NCI-H1436 treated with DMSO at 0.1 percent for 48 hours (cell line): ENCODE measurements at places on chromosomes 12 and 14.

- DNase-seq: no peak
Measured at GRCh38 chr12:54038871-54039414, 6.1 kb downstream of the HOXC5 start.

DNA sequence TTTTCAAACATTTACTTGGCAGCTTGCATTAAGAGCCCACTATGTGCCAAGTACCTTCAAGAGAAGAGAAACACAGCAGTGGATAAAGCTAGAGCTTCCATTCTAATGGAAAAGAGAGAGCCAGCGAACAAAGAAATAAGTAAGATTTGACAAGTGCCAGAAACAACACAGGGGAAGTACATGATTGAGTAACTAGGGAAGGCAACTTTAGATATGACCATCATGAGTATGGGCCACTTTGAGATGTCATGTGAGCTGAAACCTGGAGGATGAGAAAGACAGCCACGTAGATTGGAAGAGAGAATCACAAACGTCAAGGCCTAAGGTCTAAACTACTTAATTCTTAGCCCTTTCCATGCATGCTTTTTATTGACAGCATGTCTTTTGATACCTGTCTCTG lies 121.4 kb downstream of the ITPR2 start:
- DNase-seq: no peak

DNA sequence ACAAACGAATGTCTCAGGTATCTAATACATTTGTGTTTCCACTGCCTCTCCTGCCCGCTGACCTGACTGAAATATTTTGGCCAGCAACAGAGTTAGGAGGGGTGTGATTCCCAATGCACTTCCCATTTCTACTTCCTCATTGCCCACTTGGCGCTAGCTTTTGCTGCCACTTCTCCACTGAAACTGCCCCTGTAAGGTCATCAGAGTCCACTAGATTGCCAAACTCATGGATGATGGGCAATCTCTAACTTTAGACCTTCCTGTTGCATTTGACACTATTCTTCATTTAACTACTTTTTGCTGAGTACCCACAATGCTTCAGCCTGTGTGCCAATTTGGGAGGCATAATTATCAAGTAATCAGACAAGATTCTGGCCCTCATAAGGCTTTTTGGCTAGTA lies 40.8 kb downstream of the GPR65 start:
- DNase-seq: no peak

GRCh38 chr12:12521044-12521485 lies 41.6 kb downstream of the DUSP16 start:
- DNase-seq: no peak

GRCh38 chr12:43789941-43790340 lies 16.2 kb downstream of the TWF1 start:
- no peak for DNase-seq

DNA sequence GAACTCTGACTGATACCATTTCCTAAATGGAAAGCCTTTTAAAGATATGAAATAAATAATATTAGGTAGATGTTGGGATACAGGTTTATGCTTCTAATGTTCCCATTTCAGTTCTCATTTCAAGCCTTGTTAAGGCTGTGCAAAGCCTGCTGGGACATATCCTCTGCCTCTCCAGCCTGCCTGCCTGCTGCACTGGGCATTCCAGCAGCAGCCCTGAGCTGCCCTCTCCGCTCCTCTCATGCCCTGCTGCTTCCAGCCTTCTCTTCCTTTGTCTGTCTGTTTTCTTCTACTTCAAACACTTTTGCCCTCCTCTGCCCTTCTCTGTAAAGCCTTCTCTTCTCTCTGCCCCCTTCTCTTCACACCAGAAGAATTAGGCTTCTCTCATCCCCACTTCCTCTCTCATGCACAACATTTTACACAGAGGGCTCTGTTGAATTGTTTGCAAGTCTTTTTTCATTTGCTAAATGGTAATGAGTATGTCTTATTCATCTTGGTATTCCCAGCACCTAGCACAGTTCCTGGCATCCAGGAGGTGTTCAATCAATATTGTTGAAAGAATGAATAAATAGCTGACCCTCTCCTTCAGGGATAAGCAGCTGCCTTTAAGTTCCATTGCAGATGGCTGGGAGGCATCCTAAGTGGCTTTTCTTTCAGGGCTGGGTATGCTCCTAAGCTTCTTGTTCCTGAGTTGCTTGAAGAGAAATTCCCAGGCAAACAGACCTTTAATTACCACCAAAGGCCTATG lies 292.3 kb downstream of the TMEM117 start:
- no peak for DNase-seq

DNA sequence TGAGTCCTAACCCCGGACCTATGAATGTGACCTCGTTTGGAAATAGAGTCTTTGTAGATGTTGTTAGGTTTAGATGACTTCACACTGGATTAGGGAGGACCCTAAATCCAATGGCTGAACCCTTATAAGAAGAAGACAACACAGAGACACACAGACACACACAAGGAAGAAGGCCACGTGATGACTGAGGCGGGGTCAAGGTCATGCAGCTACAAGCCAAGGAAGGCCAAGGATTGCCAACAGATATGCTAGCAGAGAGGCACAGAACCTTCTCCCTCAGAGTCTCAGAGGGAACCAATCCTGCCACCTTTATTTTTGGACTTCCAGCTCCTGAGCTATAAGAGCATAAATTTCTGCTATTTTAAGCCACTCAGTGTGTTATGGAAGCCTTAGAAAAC lies 31.8 kb downstream of the LTBP2 start:
- no peak for DNase-seq

GRCh38 chr14:70188322-70188658 lies 461 bp downstream of the SLC8A3 start:
- no peak for DNase-seq

DNA sequence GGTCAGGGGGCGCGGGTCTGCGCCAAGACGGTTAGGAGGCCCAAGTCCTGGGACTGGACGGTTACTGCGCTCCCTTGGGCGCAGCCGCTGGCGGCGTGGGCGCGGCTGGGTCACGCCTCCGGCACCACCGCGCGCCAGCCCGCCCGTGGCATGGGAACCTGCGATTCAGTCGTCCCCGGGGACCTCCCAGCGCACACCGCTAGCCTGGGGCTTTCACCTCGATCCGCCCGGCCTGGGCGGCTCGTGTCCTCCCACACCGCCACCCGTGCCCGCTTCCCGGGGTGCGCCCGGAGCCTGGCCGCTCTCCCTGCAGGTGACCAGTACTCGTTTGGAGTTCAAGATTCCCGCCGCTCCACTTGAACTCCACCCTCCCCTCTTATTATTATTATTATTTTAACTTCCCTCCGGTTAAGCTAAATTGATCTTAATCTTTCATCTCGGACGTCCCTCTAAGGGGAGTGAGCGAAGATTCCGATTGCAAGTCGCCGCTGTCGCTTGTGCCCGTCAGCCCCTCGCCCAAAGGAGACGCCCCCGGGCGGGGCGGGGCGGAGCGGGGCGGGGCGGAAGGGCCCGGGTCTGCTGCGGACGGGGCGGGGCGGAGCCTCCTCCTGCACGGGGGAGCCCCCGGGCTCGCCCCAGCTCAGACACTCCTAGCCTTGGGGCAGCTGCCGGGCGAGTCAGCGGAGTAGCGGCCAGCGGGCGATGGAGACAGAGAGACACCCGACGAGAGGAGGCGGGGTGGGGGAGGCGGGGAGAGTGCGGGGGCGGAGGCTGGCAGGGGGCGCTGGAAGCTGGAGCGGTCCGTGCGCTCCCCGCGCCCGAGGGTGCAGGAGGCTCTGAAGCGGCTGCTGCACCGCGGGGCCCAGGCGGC lies at the start of gene KCNMB4:
TSS of gene KCNMB4 (plus strand) at position 643 of the 871 bp plus-strand sequence. CDS start 445 bp downstream, outside the sequence.
- peak; percentile 9 for DNase-seq

DNA sequence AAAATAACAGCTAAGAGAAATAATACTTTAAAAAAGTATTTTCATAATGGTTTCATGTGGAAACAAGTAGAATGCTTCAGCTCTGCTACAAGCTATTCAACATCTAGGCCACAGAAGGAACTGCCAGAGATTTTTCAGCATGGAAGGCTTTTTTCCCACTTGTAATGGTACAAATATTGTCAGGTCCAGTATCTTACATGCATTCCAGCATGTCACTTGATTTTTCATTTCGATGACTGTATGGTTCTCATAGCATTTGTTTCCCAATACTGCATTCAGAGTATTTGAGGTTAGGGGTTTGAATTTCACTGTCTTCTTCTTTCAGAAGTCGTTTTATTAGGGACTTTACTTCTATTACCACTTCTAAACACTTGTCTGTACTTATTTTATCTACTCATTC lies 1701.5 kb upstream of the FLRT2 start:
- DNase-seq: no peak

DNA sequence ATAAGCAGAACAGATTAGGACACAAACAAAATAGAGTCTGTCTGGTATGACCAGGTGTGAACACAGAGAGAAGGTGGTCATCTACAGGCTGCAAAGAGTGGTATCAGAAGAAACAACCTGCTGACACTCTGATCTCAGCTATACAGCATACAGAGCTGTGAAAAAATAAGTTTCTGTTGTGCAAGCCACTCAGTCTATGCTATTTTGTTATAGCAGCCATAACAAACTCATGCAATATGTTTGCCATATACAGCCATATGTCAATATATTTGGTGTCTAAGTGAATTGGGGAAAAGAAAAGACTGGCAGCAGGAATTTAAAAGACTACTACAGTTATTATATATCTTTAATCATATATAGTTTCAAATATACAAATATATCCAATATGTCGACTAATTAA lies 300.9 kb downstream of the SOX5 start:
- DNase-seq: no peak

- no peak for DNase-seq
Measured at GRCh38 chr14:30297876-30298795, 260.8 kb upstream of the G2E3 start.

DNA sequence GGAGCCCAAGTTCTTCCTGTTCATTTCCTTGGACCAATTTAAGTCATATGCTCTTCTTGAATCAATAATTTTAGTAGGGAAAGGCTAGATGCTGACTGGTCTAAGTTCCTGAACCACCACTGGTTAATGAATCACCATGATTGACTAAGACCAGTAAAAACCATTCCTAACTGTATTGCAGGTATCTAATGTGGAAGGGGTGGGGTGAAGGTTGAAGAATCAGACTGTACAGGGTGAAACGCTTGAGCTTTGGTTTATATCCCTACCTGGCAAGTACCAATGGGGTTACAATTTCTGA lies 100.1 kb downstream of the DYRK2 start:
- DNase-seq: no peak

GRCh38 chr14:79613625-79614024 lies 597.7 kb downstream of the DIO2 start:
- DNase-seq: no peak

GRCh38 chr12:43896496-43896895 lies 60.6 kb downstream of the TMEM117 start:
- no peak for DNase-seq

DNA sequence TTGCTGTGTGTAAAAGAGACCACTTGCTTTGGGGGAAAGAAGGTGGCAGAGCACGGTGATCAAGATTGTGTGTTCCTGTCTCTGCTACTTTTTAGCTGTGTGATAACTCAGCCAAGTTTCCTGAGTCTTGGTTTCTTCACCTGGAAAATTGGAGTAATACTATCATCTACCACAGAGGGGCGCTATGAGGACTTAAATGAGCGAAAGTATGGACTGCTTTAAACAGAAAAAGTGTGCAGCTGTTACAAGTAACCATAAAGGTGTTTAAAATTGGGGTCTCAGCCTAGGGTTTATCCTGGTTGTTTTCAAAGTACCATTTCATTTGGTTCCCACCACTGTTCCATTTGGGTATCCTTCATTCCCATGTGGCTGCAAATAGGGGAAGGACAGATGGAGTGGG lies 65.9 kb upstream of the WSCD2 start:
- no peak for DNase-seq

DNA sequence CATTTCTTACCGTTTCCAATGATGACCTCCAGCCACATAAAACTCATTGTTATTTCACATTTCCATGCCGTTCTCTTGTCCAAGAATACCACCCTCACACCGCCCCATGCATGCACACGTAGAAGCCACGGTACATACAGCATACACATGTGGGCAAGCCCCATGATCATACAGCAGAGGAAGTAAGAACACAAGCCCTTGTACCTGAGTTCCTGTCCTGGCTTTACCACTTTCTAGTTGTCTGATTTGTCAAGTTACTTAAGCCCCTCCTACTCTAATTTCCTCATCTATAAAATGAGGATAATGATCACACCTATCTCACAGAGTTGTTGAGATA lies 59.9 kb downstream of the DUSP16 start:
- no peak for DNase-seq

DNA sequence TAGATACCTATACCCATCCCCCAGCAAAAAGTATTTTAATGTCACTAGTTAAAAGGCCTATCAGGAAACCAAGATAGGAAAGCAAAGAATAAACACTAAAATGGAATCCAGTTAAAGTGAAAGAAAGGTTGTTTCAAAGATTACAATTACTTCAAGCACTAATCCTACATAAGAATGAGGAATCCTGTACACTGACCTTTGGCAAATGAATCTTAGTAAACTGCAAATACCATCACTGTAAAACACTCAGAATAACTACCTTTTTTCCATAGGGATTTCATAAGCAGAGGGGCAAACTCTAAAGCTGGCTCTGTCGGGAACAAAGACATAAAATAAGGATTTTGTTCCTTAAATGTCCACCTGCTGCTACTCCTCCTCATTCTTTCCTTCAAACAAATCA lies 25.9 kb downstream of the CEP83 start:
- DNase-seq: no peak

- DNase-seq: no peak
Measured at GRCh38 chr12:42957136-42957535, 367.6 kb upstream of the PRICKLE1 start.

GRCh38 chr14:101225157-101226152 lies 321.9 kb upstream of the RTL1 start:
- DNase-seq: no peak
